ENCODE measurements at places on chromosomes 7 and 10.

GRCh38 chr10:11881477-11882417 lies 58.6 kb downstream of the PROSER2 start:
- no peak for DNase-seq

DNA sequence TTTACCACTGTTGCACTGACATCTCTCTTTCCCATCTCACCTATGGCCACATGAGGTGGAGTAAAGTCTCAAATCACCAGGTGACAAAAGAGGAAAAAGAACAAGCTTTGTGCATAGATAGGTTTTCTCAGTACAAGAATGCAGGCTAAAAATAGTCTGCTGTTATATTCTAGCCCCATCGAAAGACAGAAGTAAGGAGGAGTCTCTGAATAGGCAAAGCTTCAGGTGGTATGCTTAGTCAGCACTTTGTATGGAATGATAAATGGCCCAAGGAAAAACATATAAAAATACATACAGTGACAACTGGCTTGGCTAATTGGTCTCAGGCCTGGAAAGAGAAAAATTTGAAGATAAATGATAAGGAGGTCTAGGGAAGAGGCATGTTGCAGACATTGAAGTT lies 39.6 kb upstream of the KCND2 start:
- no peak for DNase-seq

DNA sequence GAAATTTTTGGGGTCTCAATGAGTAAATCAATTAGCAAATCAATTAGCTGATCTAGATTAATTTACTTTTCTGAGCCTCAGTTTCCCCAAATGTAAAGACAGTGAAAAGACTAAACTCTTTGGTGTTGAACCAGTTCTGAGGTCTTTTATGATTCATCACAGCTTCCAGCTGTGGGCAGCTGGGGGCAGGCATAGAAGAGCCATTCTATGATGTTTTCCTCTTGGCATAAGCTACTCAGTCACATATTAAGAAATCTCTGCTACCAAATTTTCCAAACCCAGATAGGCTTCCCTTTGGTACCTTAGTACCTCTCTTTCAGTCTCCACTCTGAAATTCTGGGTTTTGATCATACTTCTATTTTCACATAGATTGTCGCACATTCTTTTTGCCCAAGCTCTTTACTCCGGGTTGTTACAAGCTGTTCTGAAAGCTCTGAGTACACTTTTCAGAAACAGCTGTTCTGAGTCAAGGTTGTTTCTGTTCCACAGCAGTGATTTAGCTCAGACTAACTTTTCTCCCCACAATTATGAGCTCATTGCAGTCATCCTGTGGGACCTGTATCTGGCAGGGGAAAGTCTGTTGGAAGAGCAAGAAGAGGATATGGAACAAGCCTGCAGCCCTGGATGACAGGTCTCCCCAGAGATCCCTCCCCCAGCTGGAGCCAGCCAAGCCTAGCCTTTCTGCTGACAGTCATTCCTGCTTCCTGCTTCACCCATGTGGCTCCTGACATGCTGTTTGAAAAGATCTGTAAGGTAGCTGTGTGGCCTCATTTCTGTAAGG lies 599.6 kb upstream of the GHITM start:
- DNase-seq = no peak

GRCh38 chr10:70403483-70404035 lies 386 bp upstream of the EIF4EBP2 start:
- DNase-seq = no peak

DNA sequence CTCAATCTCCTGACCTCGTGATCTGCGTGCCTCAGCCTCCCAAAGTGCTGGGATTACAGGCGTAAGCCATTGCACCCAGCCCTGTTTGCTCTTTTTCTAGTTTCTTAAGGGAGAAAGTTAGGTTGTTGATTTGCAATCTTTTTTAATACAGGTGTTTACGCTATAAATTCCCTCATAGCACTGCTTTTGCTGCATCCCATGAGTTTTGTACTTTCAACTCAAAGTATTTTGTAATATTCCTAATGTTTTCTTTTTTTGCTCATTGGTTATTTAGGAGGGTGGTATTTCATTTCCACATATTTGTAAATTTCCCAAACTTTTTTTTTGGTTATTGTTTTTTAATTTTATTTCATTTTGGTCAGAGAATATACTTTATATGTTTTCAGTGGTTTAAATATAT lies 11.6 kb downstream of the TPST1 start:
- no peak for DNase-seq
